ENCODE measurements at places on chromosomes 4 and X.
A peak's percentile ranks its signal among the peaks of the same experiment; 100 is the strongest.

- peak; percentile 19 for DNase-seq
Observed at GRCh38 chrX:102745857-102746584, 25.5 kb downstream of the GPRASP3 start.

DNA sequence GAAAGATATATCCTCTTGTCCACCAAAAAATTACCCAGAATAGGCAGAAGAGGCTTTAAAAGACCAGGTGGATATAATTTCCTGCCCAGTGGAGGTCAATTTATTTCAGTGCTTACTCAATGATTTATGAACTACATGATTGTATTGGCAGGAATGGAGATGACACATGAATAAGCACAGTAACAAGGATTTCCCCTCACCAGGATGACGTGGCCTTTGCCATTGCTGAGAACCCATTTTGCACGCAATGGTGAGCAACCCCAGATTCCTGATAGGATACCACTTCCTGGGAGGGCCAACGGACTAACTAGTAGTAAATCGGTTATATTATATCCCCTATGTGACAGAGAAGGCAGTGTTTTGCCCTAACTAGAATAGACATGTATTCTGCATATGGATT is 11.6 kb upstream of the TTC29 start:
- no peak for DNase-seq

- no peak for DNase-seq
Observed at GRCh38 chrX:101482296-101482695, 3.0 kb upstream of the ARMCX4 start.

DNA sequence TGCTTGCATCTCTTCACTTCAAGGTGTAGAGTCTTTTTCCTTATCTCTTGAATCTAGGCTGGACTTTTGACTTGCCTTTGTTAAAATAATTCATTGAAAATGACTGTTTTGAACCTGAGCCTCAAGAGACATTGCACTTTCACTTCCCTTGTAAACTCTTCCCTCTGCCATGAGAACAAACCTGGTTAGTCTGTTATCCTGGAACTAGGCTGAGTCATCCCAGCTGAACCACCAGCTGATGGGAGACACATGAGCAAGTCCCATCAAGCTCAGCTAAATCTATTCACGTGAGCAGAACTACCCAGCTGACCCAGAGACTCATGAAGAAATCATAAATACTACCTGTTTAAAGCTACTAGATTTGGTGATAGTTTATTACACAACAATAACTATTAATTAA is 202.3 kb upstream of the CENPE start:
- no peak for DNase-seq

- DNase-seq = no peak
Observed at GRCh38 chrX:14290335-14290734, 239.0 kb upstream of the GLRA2 start.

GRCh38 chr4:121098266-121098665 is 25.9 kb upstream of the NDNF start:
- peak; percentile 55 for DNase-seq

DNA sequence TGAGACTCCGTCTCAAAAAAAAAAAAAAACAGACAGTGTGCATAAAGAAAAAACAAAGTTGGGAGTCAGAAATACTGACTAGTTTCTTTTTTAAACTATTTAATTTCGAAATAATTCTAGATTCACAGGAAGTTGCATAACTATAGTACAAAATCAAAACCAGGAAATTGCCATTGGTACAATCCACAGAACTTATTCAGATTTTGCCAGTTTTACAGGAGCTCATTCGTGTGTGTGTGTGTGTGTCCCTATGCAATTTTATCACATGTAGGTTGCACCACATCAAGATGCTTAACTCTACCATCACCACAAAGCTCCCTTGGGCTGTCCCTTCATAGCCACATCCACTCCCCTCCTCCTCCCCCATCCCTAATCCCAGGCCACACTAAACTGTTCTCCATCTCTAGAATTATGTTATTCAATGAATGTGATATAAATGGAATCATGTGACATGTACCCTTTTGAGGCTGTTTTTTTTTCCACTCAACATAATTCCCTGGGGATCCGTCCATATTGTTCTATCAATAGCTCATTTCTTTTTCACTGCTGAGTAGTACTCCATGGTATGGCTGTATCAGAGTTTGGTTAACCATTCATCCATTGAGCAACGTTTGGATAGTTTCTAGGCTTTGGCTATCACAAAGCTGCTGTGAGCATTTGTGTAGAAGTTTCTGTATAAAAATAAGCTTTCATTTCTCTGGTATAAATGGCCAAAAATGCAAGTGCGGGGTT is 16.3 kb upstream of the DDX3X start:
- DNase-seq = no peak

GRCh38 chrX:135973025-135973547 is 702 bp downstream of the MMGT1 start:
- DNase-seq = peak; percentile 32

DNA sequence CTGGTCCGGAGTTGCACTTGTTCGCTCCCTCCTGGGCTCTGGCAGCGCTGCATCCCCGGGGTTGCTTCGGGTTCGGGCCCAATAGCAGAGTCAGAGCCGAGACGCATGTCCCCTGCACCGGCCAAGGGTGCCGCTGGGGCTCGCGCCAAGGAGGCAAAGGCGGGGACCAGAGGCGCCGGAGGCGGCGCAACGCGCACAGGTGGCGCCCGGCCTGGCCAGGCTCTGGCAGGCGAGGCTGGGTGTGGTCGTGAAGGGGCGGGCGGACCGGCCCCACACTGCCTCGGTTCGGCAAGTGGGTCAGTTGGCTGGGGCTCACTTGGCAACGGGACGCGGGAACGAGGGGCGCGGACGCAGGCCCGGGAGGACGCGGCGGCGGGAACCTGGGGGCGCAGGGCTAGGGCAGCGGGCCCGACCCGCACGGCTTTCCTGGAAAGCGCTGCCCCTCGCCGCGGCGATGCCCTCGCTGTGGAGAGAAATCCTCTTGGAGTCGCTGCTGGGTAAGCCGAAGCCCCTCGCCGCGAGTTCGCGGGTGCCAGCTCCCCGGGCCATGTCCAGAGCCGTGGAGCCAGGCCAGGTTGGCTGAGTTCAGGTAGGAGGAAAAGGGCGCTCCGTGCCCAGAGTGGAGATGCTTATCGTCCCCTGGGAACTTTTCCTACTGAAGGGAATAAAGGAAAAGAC is at the start of gene CWH43:
Gene CWH43, plus strand, starts transcription at position 300 of the 678 bp plus-strand sequence. Its CDS starts 155 bp downstream, at position 455.
- no peak for DNase-seq

GRCh38 chr4:131547506-131547981 is 1601.5 kb upstream of the PCDH10 start:
- no peak for DNase-seq

DNA sequence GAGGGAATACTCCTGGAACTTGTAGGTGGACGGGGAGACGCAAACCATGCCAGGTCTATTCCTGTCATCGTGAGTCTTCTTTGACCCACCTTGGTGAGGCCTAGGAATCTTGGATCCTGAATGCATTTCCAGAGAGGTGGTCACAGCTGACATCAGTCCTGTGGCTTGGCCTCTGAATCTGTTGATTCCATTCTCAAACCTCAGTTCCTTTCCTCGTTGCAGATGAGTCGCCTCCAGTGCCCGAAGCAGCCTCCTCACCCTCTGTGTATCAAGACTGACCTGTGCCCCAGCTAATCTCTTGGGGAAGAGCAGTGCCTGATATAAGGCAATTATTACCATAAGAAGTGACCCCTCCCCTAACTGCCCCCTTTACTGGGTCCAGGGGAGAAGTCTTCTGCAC is 118.1 kb downstream of the SMIM20 start:
- no peak for DNase-seq

DNA sequence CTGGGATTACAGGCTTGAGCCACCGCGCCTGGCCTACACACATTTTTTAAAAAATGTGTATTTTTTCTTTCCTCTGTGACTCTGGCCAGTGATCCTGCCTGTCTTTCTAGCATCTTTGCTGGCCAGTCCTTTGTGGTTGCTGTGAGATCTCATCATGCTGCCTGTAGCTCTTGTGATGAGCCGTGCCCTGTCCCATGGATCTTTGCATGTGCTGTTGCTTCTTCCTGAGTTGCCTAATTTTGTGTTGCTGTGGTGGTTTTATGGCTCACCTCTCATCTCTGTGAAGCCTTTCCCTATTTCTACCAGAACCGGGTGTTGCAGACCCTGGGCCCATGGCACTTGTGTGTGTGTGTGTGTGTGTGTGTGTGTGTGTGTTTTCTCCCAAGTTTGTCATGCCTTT is 8.3 kb downstream of the NSD2 start:
- DNase-seq = peak; percentile 58

DNA sequence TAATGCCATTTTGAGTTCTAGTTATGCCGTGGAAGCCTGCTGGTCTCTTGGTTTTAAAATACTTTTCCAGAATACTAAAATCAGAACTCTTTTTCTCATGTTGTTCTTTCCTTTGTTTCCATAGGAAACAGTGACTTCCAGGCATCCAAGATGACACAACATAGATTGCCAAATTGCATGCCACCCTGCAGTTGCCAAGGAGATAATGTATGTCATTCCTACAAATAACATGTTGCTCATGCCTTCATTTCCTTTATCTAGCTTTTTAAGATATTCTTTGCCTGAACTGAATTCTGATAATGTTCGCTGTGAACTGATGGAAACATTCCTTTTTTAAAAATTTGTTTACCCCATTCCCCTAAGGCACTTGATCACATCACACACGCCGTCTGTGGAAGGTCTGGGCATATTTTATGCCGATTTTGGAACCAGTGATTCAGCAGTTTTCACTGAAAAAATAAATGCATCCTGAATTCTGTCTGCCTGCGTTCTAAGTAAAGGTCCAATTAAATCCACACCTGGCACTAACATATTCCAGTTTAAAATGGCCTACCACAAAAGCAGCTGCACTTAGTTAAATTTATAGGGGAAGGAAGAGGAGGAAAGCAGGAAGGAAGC is 38.0 kb upstream of the COX7B2 start:
- DNase-seq = no peak

- no peak for DNase-seq
Observed at GRCh38 chrX:133350751-133351150, 64.5 kb downstream of the GPC4 start.

GRCh38 chrX:138929926-138930582 is 218.5 kb upstream of the FGF13 start:
- DNase-seq = peak; percentile 55

GRCh38 chr4:173189117-173189693 is 20.6 kb downstream of the GALNT7 start:
- no peak for DNase-seq

- DNase-seq = peak; percentile 35
Observed at GRCh38 chrX:53262918-53263394, 18.4 kb downstream of the IQSEC2 start.

- no peak for DNase-seq
Observed at GRCh38 chrX:12906046-12906761, at the start of gene TLR8. TLR8 (plus strand) TSS chrX:12906620; CDS start chrX:12906707, 87 bp downstream.

DNA sequence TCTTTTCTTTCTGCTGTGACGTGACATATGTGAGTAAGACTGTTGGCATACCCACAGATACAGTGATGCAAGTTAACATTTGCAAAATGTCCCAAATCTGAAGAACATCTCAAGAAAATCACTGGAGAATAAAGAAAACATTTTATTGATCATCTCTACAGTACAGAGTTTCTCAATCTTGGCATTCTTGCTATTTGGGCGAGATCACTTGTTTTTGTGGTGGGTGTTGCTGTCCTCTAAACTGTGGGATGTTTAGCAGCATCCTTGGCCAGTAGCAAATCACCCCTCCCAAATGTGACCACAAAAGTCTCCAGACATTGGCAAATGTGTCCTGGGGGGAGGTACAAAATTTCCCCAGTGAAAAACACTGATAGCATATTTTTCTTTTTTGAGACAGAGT is 28.8 kb downstream of the AMELX start:
- DNase-seq = peak; percentile 41

- peak; percentile 10 for DNase-seq
Observed at GRCh38 chr4:105014635-105015034, 132.0 kb upstream of the TET2 start.

DNA sequence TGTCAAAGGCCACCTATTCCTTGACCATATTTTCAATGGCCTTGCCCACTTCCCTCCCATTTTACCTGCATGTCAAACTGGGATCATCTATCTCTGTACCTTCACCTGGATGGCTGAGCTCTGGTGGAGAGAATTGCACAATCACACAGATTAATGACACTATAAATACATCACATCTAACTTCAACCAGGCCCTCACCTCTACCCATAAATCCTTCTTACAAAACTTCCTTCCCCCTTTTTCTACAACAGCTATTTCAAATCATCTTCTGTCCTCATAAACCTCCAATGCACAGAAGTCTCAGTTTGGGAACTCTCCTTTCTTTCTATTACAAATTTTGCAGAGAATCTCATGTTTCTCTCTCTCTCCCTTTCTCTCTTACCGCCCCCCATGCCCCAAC is 9.2 kb downstream of the PALLD start:
- DNase-seq = no peak

DNA sequence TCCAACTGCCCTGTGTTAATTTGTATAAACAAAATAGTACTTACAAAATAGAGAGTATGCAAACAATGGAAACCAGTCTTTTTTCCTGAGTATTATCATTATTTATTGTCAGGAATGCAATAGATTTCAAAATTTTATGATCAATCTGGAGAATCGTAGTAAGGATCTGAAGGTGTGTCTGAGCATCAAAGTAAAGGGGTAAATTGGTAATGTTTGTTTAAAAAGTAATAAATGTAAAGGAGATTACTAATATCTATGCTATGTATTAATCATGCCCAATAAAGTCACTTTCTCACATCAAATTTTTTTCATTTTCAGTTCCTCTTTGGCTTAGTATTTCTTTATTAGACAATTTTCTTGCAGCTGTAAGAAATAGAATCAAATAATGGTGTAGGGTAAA is 1507.1 kb upstream of the PCDH7 start:
- DNase-seq = no peak

GRCh38 chr4:74263551-74263950 is 44.7 kb upstream of the EPGN start:
- no peak for DNase-seq

DNA sequence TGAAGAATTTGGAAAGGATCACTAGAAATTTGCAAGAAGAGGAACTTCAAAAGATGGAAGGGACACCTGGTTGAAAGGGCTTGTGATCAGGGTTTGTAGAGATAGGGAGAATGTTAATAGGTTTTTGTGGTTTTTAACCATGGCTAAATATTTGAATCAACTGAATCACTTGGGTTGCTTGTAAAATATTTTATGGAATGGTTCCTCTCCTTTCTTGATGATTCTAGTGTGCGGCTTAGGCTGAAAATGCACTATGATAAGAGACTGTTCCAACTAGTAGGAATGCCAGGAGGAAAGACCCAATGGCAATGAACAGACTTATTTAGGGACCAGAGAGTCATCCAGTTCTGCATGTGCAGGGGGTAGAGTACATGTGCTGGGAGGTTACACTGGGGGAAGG is 408.2 kb downstream of the ARHGAP24 start:
- no peak for DNase-seq

DNA sequence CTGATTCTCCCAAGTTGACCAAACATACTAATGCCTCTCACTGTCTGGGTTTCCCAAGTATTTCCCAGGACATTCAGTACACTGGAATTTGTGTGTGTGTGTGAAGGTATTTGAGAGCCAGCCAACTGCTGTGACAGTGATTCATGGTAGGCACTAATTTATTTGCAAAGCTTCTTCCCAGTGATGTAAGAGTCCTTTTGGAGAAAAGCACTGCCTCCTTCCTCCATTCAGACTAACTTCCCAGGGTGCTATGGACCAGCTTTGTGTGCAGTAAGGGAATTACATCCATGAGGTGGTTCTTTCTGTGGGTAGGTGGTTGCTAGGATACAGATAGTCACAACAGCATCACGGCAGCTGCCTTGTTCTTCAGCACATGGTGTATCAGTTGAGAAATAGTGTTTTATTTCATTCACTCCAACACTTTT is 8.7 kb downstream of the EGF start:
- DNase-seq = no peak

Measured in hematopoietic multipotent progenitor cell treated with erythropoietin and hydrocortisone succinate and interleukin-3 and kit ligand, for 6 days (in vitro differentiated cells).